Esophagus muscularis mucosa (tissue), 4 donors: ENCODE measurements at places on chromosomes 6 and 20. TPM values are rescaled to one million over a fixed set of nuclear protein-coding genes. Genes with fewer than 3 reads are reported as not detected.
A peak's percentile ranks its signal among the peaks of the same experiment; 100 is the strongest.

GRCh38 chr20:53227523-53227922, 255.4 kb downstream of the TSHZ2 start:
- DNase-seq, result no peak

GRCh38 chr20:25000268-25000801, 7.8 kb upstream of the APMAP start:
- no peak for DNase-seq

- DNase-seq, result no peak
Measured at GRCh38 chr20:3995749-3996320, 19.5 kb downstream of the RNF24 start.

DNA sequence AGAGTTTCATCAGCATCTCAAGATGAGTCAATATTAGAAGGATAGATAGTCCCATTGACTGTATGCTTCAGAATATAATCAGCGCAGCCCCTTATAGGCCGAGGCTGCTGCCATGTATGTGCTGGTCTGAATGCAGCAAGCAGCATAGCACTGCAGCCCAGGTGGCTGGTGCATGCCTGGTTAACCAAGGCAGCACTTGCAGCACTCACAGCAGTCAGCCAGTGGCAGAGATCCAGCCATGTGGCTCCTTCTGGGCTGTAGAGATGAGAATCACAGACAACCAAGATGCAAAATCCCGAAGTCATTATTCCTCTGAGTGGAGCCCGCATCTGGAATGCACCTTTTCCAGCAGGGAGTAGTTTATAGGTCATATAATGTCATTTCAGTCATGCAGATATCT, 251.9 kb downstream of the UST start:
- peak; percentile 50 for DNase-seq

DNA sequence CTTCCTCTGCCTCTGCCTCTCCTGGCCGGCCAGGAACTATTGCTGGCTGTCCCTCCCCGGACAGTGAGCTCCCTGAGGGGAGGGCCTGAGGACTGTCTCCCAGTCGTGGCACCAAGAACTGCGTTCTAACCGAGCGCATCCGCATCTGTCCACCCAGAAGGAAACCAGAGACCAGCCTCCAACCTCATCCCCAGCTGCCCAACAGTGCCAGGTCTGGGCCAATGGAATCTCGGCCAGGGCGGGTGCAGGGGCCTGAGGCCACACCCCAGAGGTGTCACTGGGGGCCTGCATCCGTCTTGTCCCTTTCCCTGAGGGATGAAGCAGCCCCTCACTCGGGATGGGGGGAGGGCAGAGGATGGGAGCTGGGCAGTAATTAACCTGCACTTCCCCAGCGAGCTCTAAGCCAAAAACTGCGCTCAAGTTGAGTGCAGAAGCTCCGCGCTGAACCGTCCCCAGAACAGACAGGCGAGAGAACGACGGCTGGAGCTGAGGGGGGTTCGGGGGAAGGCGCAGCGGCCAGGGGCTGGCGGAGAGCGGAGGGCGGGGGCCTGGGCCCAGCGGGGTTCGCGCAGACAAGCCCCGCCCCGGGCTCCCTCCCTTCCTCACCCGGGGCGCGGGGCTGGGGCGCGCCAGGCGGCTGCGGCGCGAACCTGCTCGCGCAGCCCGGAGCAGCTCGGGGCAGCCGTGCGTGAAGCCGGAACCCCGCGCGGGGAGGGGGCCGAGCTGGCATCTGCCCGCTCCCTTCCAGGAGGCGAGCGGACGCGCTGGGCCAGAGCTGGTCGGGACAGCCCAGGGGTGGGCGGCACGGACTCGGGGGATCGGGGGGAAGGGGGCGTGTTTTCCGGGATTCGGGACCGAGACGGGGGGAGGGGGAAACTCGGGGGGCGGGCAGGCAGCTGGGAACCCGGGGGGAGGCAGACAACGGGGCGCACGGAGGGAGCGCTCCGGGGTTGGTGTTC, 1.4 kb downstream of the TFEB start:
- no peak for DNase-seq

- no peak for DNase-seq
Measured at GRCh38 chr6:39054577-39055142, 6.1 kb downstream of the GLP1R start.

GRCh38 chr6:157312757-157313156, 10.6 kb downstream of the TMEM242 start:
- DNase-seq, result peak; percentile 93

Gene ID1
- total RNA-seq, result 557 TPM

Gene TBP
- total RNA-seq, result 16.2 TPM
